Smooth muscle cell of the umbilical artery (primary cell): ENCODE measurements at places on chromosomes 7 and 10. TPM values are rescaled to one million over a fixed set of nuclear protein-coding genes. Genes with fewer than 3 reads are reported as not detected.

KIF11 gene
- total RNA-seq, result 2.4 and 16.4 TPM in 2 replicates

ARHGEF35 gene
- total RNA-seq, result 0.37 and 0.59 TPM in 2 replicates

OR9A2 gene
- total RNA-seq, result not detected in 2 replicates

EPO gene
- not detected in 2 replicates for total RNA-seq

ACTR3C gene
- 1.2 TPM in 2 replicates for total RNA-seq

EN2 gene
- total RNA-seq, result under 0.01 TPM in 1 of 2 replicates, not detected in the other

CARD11 gene
- 2.8 and 3.0 TPM in 2 replicates for total RNA-seq

SLC39A12 gene
- not detected in 2 replicates for total RNA-seq

SERPINE1 gene
- 2,093 and 7,246 TPM in 2 replicates for total RNA-seq

FXYD4 gene
- total RNA-seq, result not detected in 2 replicates

PRKCQ gene
- total RNA-seq, result under 0.01 and 0.55 TPM in 2 replicates

VAX1 gene
- total RNA-seq, result not detected in 2 replicates

CNTNAP2 gene
- 0.46 and 3.6 TPM in 2 replicates for total RNA-seq

FGL2 gene
- 0.09 and 0.30 TPM in 2 replicates for total RNA-seq

WNT8B gene
- not detected in 2 replicates for total RNA-seq

SH2B2 gene
- 3.3 and 4.7 TPM in 2 replicates for total RNA-seq

HECW1 gene
- not detected in 2 replicates for total RNA-seq

SUN3 gene
- total RNA-seq, result not detected in 2 replicates

SH2D4B gene
- total RNA-seq, result under 0.01 TPM in 1 of 2 replicates, not detected in the other

EGFR gene
- 60.3 and 152 TPM in 2 replicates for total RNA-seq

ELAPOR2 gene
- total RNA-seq, result 1.8 and 8.9 TPM in 2 replicates

CPVL gene
- total RNA-seq, result 0.23 and 0.30 TPM in 2 replicates

PFKFB3 gene
- 53.7 and 111 TPM in 2 replicates for total RNA-seq

MEST gene
- 331 and 917 TPM in 2 replicates for total RNA-seq

CCL24 gene
- total RNA-seq, result not detected in 2 replicates

SPDYE8 gene
- not detected in 2 replicates for total RNA-seq

C10orf67 gene
- total RNA-seq, result 0.18 TPM in 1 of 2 replicates, not detected in the other

C1GALT1 gene
- total RNA-seq, result 37.4 and 65.7 TPM in 2 replicates
